ENCODE measurements at places on chromosomes 7 and 10.

DNA sequence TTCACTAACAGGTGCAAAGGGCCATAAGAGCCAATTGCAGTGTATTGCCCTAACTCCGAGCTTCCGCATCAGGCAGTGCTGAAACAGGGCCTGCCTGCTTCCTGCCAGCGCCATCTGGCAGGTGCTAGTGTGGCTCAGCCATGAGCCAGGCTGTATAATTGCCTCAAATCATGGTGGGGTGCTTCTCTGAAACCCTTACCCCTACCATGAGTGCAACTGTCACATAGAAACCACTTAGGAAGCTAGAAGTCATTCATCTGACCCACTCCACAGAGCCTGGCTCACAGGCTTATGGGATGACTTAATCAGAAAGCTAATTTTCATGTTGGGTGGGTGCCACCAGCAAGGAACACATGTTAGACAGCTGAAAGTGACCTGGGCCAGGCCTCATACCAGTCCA, 133.3 kb upstream of the LAMB4 start:
- no peak for DNase-seq
- H3K4me3 ChIP-seq: no peak overlapping the region
- no peak overlapping the region for H3K27ac ChIP-seq
- no peaks in the 10 kb centered on the region for H3K36me3 ChIP-seq
- H3K4me1 ChIP-seq: no peaks in the 10 kb centered on the region

DNA sequence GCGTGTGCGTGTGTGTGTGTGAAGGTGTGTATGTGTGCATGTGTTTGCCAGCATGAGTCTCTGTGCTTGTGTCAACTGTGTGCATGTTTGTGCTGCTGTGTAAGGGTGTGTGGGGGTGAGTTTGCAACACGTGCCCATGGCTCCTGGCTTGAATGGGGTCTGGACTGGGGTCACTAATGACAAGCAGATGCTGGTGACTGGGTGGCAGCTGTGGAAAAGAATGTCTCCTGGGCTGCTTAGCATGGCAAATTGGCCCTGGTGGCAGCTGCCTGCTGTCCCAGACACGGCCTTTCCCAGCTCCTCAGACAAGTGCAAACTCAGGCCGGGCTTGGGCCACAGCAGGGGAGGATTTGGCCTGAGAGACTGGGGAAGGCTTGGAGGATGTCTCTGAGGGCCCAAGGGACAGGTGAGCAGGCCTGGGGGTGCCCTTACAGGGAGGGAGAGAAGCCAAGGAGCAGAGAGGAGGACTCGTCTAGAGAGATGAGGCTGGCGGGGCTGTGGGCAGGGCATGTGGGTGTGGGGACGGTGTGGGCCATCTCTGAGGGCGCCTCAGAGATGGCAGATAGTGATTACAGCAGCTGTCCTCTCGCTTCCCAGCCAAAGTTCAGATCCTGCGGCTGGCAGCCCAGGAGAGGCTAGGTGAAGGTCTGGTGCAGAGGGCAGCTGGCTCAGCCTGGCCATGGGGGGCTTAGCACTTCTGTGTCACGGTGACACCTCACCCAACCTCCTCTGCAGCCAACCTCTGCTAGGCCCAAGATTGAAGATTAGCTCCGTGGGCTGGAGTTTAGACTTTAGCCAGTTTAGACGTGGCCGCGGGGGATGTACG, 1.5 kb downstream of the AQP1 start:
- H3K4me1 ChIP-seq: peaks cover 12% of the 10 kb centered on the region
- H3K27ac ChIP-seq: no peak overlapping the region
- no peak for DNase-seq
- no peak overlapping the region for H3K4me3 ChIP-seq

- DNase-seq: peak; percentile 98
- H3K36me3 ChIP-seq: no peaks in the 10 kb centered on the region
- H3K4me1 ChIP-seq: peaks cover 7% of the 10 kb centered on the region
- peak overlapping the region; percentile 63 for H3K4me3 ChIP-seq
- H3K27ac ChIP-seq: no peak overlapping the region
These were observed 42.8 kb downstream of the FOXL3 start for GRCh38 chr7:332646-333392.

- H3K27ac ChIP-seq: no peak overlapping the region
- H3K27me3 ChIP-seq: no peaks in the 10 kb centered on the region
- no peak for DNase-seq
- H3K36me3 ChIP-seq: no peaks in the 10 kb centered on the region
These were observed 1212.3 kb downstream of the NXPH1 start for GRCh38 chr7:9645756-9646155.

GRCh38 chr10:92688927-92689662, 660 bp upstream of the HHEX start:
- DNase-seq: peak; percentile 91
- no peaks in the 10 kb centered on the region for H3K36me3 ChIP-seq
- H3K4me1 ChIP-seq: no peaks in the 10 kb centered on the region
- no peaks in the 10 kb centered on the region for H3K27me3 ChIP-seq

DNA sequence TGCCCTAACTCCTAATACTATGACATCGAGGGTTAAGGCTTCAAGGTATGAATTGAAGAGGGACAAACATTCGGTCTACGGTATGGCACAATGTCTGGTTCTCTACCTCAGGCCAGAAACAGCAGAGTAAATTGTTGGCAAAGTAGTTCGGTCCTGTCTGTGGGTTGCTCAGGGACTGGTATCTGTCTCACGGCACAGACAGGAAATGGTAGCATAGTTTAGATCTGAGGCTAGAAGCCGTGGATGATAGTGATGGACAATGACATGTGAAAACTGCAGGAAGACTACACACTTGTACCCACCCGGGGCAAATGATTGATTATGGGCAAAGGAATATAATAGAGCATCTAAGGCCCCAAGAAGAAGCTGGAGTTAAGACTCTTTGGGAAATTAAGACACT, 106.2 kb downstream of the TWIST1 start:
- no peak for DNase-seq
- H3K4me1 ChIP-seq: peaks cover 17% of the 10 kb centered on the region
- no peak overlapping the region for H3K4me3 ChIP-seq
- no peaks in the 10 kb centered on the region for H3K36me3 ChIP-seq
- H3K27me3 ChIP-seq: no peaks in the 10 kb centered on the region

- DNase-seq: no peak
- H3K36me3 ChIP-seq: peaks cover 4% of the 10 kb centered on the region
- no peaks in the 10 kb centered on the region for H3K27me3 ChIP-seq
- no peaks in the 10 kb centered on the region for H3K4me1 ChIP-seq
- H3K4me3 ChIP-seq: no peak overlapping the region
- no peak overlapping the region for H3K27ac ChIP-seq
These were observed 28.7 kb downstream of the TMEM106B start for GRCh38 chr7:12239806-12240205.

GRCh38 chr10:76939933-76940468, 697.6 kb downstream of the KCNMA1 start:
- H3K4me3 ChIP-seq: no peak overlapping the region
- peaks cover 7% of the 10 kb centered on the region for H3K4me1 ChIP-seq
- H3K27me3 ChIP-seq: no peaks in the 10 kb centered on the region
- H3K36me3 ChIP-seq: no peaks in the 10 kb centered on the region

GRCh38 chr10:3886641-3887251, 101.7 kb upstream of the KLF6 start:
- no peaks in the 10 kb centered on the region for H3K27me3 ChIP-seq
- H3K4me3 ChIP-seq: no peak overlapping the region
- H3K36me3 ChIP-seq: no peaks in the 10 kb centered on the region
- peak overlapping the region; percentile 99 for H3K27ac ChIP-seq
- DNase-seq: peak; percentile 88
- peaks cover 35% of the 10 kb centered on the region for H3K4me1 ChIP-seq

DNA sequence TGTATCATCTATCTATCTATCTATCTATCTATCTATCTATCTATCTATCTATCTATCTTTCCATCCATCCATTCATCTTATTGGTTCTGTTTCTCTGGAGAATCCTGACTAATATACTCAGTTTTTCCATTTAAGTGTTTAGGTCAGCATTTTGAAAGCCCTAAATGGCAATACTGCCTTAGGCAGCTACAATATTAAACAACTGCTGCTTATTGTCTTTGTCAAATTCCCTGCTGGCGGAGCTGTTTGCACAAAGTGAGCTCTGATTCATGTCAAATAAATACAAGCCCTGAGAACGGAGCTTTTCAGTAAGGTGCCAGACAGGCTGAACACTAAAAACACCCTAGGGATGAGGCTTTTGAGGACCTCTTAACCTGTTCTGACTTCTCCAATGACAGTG, 7.1 kb upstream of the KLHL7 start:
- DNase-seq: no peak
- H3K36me3 ChIP-seq: no peaks in the 10 kb centered on the region
- no peak overlapping the region for H3K27ac ChIP-seq
- H3K4me3 ChIP-seq: no peak overlapping the region
- peaks cover 4% of the 10 kb centered on the region for H3K4me1 ChIP-seq
- H3K27me3 ChIP-seq: no peaks in the 10 kb centered on the region

GRCh38 chr7:6833636-6834035, 7.6 kb upstream of the CCZ1B start:
- H3K4me3 ChIP-seq: no peak overlapping the region
- H3K36me3 ChIP-seq: no peaks in the 10 kb centered on the region
- H3K4me1 ChIP-seq: no peaks in the 10 kb centered on the region
- DNase-seq: no peak
- peaks cover 4% of the 10 kb centered on the region for H3K27me3 ChIP-seq
- no peak overlapping the region for H3K27ac ChIP-seq

DNA sequence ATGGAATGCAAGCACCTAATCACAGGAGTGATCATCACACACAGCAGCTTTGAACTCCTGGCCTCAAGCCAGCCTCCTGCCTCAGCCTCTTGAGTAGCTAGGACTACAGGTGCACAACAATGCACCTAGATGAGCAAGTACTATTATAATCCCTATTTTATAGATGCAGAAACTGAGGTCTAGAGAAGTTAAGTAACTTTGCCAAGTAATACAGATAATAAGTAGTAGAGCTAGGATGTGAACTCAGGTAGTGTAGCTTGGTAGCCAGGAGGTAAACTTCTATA, 33.7 kb downstream of the DNAJC12 start:
- H3K27me3 ChIP-seq: no peaks in the 10 kb centered on the region
- no peak overlapping the region for H3K27ac ChIP-seq
- no peaks in the 10 kb centered on the region for H3K36me3 ChIP-seq
- H3K4me1 ChIP-seq: no peaks in the 10 kb centered on the region
- DNase-seq: no peak

DNA sequence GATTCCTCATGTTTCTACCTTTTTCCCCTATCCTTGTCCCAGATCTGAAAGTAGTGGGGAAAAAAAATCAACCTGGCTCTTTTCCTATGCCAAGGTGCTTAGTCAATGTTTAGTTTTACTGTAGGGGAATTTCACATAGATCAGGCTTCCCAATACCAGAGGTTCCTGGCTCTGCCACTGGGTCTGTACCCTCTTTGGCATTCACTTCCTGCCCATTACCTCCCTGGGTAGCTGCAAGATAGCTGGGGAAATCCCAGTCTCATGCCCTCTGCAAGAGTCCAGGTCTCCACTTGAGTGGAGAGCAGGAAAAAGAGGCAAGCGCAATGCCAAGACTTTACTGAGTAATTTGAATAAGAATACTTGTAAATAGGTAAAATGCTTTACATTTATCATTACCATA, 3.5 kb upstream of the BPGM start:
- H3K27me3 ChIP-seq: no peaks in the 10 kb centered on the region
- DNase-seq: no peak
- no peaks in the 10 kb centered on the region for H3K36me3 ChIP-seq
- H3K4me3 ChIP-seq: no peak overlapping the region

DNA sequence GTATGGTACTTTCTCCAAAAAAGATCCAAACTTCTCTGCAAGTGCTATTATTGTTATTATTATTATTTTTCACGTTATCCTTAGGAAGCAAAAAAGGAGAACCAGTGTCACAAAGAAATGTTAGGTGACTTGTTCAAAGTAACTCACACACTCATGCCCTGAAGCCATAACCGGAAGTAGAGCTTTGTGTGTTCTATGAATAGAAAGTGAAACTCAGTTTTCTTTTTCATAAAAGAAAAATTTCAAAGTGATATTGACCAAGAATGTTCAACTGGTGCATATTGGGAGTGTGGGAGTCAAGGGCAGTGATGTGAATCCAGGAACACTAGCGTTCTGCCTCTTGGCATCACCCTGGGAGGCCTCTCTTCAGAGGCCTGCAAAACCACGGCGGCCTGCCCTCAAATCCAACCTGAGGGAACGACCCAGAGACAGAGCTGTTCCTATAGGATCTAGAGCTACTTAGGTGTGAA, 106.1 kb downstream of the PRKCQ start:
- no peak overlapping the region for H3K27ac ChIP-seq
- peak overlapping the region; percentile 29 for H3K4me3 ChIP-seq
- no peaks in the 10 kb centered on the region for H3K4me1 ChIP-seq
- H3K27me3 ChIP-seq: no peaks in the 10 kb centered on the region

DNA sequence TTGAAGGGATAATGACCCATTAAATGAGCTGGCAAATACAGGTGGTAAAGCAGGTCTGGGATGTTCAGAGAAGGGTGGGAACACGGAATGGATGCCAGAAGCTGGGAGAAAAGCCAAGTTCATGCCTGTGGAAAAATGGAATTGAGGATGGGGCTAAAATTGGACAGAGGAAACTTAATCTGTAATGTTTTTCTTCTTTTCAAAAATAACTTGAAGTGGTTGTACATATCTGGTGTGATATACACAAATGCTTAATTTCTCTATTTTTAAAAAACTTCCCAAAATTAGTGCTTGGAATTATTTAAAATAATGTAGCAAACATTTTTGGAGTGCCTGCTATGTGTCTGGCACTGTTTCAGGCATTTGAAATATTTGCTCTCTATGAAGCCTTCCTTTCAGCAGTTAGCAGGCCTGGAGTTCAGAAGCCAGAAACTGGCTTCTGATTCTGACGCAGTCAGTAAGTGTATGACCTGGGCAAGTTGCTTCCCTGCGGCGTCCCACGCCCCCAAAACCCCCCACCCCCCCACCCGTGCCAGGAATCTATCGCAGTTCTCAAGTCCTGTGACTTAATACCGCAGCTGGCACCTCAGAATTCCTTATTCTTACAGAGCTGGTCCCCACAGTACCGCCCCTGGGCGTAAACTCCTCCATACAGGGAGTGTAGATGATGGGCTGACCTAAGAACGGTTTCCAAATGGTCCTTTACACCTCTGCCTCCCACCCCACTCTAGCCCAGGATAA, 828 bp upstream of the MALSU1 start:
- peak; percentile 65 for DNase-seq
- peak overlapping the region; percentile 96 for H3K4me3 ChIP-seq
- peak overlapping the region; percentile 87 for H3K27ac ChIP-seq
- H3K27me3 ChIP-seq: no peaks in the 10 kb centered on the region
- peaks cover 4% of the 10 kb centered on the region for H3K36me3 ChIP-seq
